ENCODE measurements at places on chromosomes 16 and 17. TPM values are rescaled to one million over a fixed set of nuclear protein-coding genes. Genes with fewer than 3 reads are reported as not detected.

- DNase-seq = no peak
These were observed 5.4 kb upstream of the NOL11 start for GRCh38 chr17:67712375-67712774.

GRCh38 chr17:36464765-36465088 is 21.8 kb upstream of the ZNHIT3 start:
- no peak for DNase-seq

GRCh38 chr16:71754652-71755051 is 30.2 kb upstream of the PHLPP2 start:
- no peak for DNase-seq

Gene MPV17L
- not detected for total RNA-seq

- DNase-seq = no peak
These were observed 242.6 kb downstream of the XYLT1 start for GRCh38 chr16:17228048-17228707.

Gene PRSS53
- total RNA-seq = 3.7 TPM

DNA sequence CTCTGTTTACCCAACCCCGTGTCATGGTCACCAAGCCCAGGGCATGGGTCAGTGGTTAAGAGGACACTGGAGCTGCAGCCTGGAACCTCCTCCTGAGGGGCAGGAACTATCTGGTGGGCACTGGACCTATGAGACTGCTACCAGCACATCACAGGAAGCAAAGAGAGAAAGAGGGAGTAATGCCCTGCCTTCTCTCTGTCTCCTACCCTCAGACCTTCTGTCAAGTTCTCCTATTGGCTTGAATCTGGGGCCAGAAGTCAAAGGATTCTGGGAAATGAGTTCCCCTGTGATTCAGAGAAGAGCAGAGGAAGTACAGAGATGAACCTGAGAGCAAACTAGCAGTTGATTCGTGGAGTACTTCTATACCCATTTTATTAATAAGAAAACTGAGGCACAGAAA is 123.0 kb upstream of the GNAO1 start:
- DNase-seq = no peak

Gene PPP1R1B
- total RNA-seq = 14.8 TPM

- DNase-seq = no peak
These were observed 33.3 kb downstream of the CDRT15 start for GRCh38 chr17:14203388-14203787.

DNA sequence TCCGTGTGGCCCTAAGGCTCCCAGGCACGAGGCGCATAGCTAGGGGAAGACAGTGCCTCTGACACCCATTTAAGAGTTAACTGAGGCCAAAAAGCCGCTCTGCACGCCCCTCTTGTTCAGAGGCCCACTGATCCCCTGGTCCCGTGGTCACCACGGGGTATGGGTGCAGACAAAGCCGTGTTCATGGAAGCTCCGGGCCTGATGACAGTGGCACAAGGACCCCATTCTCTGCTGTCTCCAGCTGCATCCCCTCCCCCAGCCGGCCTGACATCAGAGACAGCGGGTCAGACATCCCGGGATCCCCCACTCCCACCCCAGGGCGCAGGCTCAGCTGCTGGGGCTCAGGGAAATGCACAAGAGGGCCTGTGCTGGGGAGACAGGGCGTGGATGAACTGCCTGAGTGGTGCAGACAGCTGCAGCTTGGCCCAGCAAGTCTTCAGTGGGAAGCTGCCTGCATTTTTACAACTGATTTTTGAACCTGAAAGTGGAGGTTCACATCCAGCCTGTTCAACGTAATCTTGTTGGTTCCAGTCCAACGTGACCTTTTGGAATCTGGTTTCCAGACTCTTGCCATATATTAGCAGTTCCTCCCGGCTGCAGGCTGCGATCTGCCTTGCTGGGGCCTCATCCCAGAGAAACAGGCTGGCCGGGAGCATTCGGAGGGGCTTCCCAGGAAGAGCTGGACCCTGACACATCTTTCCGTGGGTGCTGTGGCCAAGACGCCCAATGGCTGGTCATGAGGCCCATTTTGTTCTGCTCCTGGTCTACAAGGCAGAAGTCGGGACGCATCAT is 9.7 kb upstream of the BAHCC1 start:
- no peak for DNase-seq

Gene BCAR1
- 270 TPM for total RNA-seq

- no peak for DNase-seq
These were observed 148.9 kb downstream of the MRTFB start for GRCh38 chr16:14219983-14220382.

- DNase-seq = no peak
These were observed 212.4 kb downstream of the TMEM114 start for GRCh38 chr16:8377864-8378263.

DNA sequence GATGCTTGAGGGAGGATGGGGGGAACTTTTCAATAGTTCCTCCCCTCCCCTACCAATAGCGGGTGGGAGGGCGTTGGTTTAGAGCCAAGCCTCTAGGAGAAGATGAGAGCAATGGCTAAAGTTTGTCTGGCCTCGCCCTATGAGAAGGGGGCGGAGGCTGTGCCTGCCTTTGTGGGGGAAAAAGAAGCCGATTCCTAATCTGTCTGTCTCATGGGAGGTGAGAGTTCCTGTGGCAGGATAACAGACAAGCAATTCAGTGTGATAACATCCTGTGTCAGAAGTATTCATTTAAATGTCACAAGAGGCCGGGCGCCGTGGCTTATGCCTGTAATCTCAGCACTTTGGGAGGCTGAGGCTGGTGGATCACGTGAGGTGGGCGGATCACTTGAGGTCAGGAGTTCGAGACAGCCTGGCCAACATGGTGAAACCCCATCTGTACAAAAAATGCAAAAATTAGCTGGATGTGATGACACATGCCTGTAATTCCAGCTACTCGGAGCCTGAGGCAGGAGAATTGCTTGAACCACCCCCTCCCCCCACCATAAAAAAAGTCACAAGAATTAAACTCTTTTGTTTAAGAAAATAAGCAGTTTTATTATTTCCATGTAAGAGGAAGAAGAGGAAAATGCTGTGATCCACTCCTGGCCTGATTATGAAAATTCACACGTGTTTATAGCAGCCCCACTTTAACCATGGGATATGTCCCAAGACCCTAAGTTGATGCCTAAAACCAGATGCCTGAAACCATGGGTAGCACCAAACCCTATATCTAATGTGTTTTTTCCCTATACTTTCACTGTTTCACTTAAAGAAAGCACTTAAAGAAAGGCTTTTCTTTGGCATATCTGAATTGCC is 1.7 kb downstream of the SLFN5 start:
- DNase-seq = peak; percentile 26

Gene ANKRD40CL
- total RNA-seq = 0.99 TPM

GRCh38 chr17:74960570-74961342 is 11.8 kb downstream of the HID1 start:
- peak; percentile 81 for DNase-seq

- DNase-seq = no peak
These were observed 9.8 kb downstream of the SCGB1C2 start for GRCh38 chr17:146983-147761.

Gene PRSS22
- 97.1 TPM for total RNA-seq

GRCh38 chr17:63916566-63917185 is 2.0 kb downstream of the GH1 start:
- DNase-seq = no peak

DNA sequence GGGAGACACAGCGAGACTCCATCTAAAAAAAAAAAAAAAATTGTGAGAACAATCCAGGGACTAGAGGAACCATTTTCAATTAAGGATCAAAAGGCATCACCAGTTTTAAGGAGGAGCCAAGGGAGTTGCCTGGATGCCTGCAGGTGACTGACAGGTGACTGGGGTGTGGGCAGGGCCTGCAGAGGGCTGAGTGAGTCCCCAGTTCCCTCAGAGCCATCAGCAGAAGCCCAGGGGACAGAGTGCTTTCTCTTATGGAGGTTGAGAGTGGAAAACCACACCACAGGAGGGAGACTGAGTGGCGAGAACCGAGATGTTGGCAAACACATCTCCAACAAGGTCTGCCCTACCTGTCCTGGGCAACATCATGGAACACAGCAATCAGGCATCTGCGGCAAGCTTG is 27.1 kb upstream of the CREBBP start:
- no peak for DNase-seq

DNA sequence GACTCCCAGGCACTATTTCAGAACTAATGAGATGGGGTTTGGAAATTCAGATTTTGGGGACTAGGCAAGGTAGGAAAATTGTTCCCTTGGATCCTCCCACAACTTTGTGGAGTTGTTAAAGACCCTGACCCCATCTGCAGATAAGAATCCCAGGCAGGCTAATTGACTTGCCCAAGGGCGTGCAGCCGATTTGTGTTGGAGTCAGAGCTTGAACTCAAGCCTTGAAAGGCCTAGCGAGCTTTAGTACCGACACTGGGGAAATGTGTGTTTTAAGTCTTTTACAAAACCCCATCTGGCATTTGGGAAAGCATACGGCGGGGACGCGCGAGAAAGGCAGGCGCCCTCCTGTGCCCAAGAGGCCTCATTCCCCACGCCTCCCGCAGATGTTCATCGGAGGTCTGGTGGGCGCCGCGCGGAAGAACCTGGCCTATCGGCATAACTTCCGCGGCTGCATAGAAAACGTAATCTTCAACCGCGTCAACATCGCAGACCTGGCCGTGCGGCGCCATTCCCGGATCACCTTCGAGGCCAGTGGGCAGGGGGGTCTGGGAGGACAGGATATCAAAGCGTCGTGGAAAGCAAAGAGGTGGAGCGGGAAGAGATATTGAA is 4.3 kb downstream of the CNTNAP1 start:
- no peak for DNase-seq

- no peak for DNase-seq
These were observed 21.9 kb downstream of the PRKAR1A start for GRCh38 chr17:68533887-68534694.

- DNase-seq = no peak
These were observed 90.9 kb downstream of the SPAG9 start for GRCh38 chr17:51029568-51030463.

Measured in HT-29 (cell line).